Activated CD4-positive, alpha-beta T cell treated with anti-CD3 and anti-CD28 coated beads, Interleukin-2, Interleukin-4, amounts not matched to agents 100 ng/mL and 50 ng/mL, durations not matched to agents 16 hours and 8 hours (primary cell): ENCODE measurements at places on chromosomes 7 and 10.

- no peak for DNase-seq
Measured at GRCh38 chr10:33216661-33217427, 117.6 kb downstream of the NRP1 start.

- DNase-seq: peak; percentile 37
Measured at GRCh38 chr10:103278862-103279298, 1.9 kb downstream of the INA start.

- no peak for DNase-seq
Measured at GRCh38 chr7:33630359-33630758, 275.0 kb upstream of the BMPER start.

DNA sequence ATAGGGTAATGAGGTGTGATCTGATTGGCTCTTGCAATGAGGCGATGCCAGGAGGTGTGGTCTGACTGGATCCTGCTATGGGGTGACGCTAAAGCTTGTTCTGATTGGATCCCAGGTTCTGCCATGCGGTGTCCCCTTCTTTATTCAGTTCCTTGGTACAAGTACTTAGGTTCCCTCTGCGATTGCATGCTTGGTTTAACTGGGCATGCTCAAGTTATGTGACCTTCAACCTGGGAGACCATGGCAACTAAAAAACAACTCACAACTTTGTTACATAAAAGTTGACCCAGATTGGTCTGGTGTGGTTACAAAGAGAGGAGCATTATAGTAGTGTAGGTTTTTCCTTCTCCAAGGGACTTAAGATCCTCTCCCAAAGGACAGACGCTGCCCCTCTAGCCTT lies 49.5 kb upstream of the DNAJC1 start:
- DNase-seq: no peak

DNA sequence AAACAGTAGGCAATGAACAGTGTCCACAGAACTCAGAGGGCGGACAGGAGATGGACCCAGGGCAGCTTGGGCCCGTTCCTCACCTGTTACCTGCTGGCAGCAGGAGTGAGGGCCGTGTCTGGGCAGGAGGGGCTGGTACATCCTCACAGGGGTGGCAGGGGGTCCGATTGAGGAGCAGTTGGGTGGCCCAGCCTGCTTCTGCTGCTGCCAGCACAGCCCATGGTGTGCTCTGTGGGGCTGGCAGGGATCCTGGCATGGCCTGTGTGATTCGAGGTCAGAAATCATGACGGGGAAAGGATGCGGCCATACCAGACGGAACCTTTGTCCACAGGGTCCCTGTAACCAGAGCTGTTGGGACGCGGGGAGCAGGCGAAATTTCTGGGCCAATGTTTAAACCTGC lies 49.6 kb downstream of the INPP5A start:
- DNase-seq: no peak

DNA sequence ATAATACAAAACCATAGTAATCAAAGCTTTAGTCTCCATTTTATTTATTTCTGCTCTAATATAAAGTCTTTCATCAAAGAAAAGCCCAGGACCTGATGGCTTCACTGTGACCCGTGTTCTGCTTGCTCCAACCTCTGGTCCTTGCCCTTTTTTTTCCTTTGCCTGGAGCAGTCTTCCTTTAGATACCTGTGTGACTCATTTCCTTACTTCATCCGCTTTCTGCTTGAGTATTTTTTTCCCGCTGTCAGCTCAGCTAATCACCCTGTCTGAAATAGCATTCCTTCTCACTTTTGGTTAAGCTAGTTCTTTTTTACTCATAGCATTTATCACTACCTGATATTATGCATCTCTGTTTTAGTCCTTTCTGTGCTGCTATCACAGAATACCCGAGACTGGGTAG lies 194.8 kb downstream of the ABCA13 start:
- no peak for DNase-seq

DNA sequence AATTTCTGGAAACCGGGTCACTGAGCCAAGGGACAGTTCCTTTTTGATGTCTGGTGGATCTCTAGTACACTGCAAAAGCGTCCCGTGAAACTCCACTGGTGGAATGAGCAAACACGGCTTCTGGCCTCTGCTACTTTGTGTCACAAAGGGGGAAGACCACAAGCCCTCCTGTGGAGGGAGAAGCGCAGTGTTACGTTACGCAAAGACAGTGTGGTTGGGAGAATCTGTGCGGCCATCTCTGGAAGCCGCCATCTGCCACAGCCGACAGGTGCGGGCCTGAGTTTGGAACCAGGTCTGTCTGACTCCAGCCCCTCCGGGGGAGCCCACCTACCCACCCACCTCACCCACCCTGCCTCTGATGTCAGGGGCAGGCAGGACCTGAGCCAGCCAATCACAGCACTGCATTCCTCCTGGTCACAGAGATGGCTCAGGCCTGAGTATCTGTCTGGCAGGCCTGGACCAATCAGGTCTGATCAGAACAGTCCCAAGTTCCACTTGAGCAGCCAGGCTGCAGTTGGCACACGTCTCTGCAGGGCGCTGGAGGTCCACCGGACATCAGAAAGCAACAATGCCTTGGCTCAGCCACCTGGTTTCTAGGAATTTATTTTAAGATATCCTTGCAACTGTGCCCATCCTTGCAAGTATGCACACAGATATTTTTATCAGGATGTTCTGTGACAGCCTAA lies 3.0 kb upstream of the CYP2W1 start:
- no peak for DNase-seq

GRCh38 chr10:102998399-102998907 lies 80.4 kb downstream of the CNNM2 start:
- DNase-seq: no peak

GRCh38 chr10:43576062-43576461 lies 1.6 kb upstream of the ZNF239 start:
- no peak for DNase-seq

DNA sequence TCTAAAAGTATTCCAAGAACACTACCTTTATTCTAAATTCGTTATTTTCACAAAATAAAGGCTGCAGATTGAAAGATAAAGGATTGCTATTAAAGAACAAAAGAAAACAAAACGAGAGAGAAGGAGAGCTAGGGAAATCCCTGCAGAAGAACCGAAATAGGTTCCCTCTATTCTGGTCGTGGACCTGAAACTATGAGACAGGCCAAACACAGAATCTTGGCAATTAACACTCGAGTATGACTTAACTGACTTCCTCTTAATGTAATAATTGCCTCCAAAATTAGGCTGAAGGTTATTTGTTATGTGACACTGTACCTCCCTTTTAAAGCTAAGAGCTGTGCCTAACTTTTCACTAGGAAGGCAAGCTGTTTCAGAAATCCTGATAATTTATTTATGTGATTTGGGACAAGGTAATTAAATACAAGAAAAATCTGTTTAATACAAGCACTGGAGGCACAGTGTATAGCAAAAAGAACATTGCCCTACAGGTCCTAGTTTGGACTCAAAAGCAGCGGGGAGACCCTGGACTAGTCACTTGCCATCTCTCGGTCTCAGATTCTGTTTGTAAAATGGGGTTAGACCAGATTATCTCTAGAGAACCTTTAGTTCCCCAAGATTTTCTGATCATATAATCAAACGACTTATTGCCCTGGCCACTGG lies 11.6 kb downstream of the NAMPT start:
- DNase-seq: no peak

DNA sequence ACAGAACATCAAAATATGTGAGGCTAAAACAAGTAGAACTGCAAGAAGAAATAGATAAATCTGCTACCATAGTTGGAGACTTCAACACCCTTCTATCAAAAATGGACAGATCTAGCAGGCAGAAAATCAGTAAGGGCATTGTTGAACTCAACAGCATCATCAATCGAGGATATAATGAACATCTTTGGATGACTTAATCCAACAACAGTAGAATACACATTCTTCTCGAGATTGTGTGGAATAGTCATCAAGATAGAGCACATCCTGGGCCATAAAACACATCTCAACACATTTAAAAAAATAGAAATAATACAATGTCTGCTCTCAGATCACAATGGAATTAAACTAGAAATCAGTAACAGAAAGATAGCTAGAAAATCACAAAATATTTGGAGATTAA lies 9.9 kb downstream of the IGFBP1 start:
- DNase-seq: no peak

DNA sequence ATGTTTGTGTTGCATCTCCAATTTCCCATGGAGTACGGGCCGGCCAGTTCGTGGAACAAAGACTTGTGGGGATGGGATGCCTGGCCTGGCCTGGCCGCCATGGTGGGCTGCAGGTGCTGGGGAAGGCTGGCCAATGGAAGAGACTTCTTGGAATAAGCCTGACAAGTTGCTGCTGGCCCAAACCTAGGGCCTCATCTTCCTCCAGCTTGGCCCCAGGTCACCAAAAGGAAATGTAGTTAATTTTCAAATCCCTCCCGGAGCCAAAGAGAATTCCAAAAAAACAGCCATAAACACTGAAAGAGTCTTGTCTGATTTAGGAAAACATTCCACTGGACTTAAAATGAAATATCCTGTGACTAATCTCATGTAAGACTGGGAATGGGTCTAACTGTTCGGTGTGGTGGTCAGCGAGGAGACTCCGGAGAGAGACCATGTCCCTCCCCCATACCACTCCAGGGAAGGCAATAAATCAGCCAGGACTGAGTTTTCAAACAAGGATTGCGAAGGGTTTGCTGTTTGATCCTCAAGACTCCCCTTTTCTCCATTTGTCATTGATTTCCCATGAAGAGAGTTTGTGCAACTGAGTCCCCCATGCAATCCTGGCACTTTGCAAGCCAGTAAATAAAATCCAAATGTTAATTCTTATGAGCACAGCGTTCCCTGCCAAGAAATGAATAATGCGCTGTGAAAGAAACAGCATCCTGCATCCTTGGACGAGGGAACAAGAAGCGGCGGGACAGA lies 128.7 kb upstream of the HABP2 start:
- DNase-seq: no peak
